Right atrium auricular region (tissue), 2 donors: ENCODE measurements at places on chromosomes 5 and 9. TPM values are rescaled to one million over a fixed set of nuclear protein-coding genes. Genes with fewer than 3 reads are reported as not detected.

DNA sequence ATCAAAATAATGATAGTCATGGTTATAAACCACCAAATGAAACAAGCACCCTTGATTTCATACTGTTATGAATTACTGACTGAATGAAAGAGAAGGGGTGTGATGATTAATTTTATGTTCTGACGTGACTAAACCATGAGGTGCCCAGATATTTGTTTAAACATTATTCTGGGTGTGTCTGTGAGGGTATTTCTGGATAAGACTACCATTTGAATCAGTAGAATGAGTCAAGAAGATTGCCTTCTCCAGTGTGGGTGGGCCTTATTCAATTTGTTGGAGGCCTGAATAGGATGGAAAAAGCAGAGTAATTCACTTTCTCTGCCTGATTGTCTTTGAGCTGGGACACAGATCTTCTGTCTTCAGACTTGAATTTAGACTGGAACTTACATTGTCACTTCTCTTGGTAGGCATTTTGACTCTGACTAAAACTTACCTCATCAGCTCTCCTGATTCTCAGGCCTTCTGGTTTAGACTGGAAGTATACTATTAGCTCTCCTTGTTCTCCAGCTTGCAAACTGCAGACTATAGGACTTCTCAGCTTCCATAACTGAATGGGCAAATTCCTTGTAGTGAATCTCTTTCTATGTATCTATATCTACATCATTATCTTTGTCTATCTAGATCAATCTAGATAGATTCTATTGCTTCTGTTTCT lies 321.9 kb upstream of the TARS1 start:
- DNase-seq = no peak

DNA sequence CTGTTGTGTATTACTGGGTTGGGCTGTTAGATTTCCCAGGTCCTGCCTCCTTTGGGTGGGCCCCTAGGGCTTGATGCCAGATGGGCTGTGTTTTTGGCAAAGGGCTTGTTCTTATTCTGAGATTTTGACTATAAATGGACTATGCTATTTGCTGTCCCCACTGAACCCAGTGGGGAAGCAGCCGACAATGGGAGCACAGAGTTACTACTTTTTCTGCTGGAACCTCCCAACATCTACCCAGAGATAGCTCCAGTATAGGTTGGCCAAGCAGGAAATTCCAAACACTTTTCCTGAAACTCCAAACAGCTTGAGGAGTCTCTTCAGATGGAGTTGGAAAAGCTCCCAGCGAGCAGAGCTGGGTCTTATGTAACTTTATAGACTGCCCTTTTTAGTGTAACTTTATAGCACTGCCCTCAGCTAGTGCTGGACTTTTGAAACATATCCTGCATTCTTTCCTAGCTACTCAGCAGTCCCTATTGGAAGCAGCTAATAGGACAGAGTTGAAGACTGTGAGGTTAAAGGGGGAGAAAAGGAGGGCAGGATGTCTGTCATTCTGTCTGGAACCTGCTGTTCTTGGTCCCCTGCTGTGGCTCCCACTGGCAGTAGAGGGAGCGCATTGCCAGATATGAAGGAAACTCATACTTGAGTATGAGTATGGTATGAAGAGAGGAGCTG lies 21.0 kb downstream of the RUSC2 start:
- peak; percentile 92 for DNase-seq

GABBR2 gene
- not detected for total RNA-seq

DNA sequence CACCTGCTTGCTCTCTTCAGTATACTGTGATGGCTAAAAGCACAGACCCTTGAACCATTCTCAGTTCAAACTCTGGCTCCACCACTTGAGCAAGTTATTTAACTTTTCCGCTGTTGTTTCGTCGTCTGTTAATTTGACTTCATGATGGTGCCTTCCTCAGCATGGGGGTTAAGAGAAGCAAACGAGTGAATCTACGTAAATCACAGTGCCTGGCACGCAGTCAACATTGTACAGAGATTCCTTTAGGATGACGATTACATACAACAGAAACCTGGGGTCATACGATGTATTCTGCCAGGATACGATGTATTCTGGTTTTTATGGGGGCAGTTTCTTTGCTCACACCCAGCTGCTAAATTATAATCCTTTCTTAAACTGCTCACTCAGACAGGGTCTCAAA lies 515.6 kb downstream of the CCDC171 start:
- no peak for DNase-seq

ELAVL2 gene
- not detected for total RNA-seq

LURAP1L gene
- 2.8 TPM for total RNA-seq

ELL2 gene
- 28.8 TPM for total RNA-seq

DNA sequence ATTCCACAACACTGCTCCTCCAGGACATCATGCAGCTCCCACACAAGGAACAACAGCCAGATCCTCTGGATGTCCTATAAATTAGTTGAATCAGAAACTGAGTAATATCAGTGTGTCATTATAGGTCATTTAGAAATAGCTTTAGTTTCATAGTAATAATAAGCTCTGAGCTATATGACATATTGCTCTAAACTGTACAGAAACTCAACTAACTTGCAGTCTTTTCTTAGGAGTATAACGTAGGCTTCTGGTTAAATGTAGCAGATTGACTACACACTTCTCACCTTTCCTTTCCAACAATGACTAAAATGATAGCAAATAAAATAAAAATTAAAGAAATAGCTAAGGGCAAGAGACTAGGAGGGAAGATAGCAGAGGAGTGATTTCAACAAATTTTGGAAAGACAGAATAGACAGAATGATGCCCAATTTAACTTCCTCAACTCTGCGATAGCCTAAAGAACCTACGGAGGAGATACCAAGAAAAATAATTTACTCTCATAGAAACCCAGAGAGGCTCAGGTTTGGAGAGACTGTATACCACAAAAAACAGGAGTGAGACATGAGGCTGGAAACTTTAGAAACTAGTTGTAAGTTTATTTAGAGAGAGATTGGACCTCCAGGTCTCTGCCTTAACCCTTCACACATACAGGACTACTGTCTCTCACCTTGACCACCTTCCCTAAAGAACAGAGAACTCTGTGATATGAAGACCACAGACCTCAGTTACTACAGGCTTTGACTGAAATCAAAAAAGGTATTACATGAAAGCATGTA lies 193.7 kb downstream of the TSSK1B start:
- no peak for DNase-seq

INSL6 gene
- not detected for total RNA-seq

DNA sequence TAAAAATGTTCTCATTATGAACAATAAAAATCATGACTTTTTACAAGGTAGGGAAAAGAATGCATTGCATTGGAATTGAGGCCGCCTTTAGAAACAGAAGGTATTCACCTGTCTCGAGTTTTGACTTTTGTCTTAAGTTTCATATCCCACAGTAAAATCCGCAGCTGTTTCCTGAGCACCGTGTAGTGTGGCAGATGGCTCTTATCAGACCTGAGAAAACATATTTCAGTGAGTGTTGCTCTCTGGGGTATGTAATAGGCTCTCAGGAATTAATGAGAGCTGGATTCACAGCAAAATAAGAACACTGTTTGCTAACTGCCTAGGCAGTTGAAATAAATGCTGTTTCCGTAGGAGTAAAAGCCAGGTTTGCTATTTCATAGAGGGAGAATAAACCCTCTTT lies 221.4 kb downstream of the CFAP90 start:
- DNase-seq = no peak

NR6A1 gene
- total RNA-seq = 2.6 TPM

- no peak for DNase-seq
These were observed 162.5 kb downstream of the CD180 start for GRCh38 chr5:67033880-67034651.

GRCh38 chr9:111965566-111966019 lies 69.0 kb downstream of the UGCG start:
- no peak for DNase-seq

DNA sequence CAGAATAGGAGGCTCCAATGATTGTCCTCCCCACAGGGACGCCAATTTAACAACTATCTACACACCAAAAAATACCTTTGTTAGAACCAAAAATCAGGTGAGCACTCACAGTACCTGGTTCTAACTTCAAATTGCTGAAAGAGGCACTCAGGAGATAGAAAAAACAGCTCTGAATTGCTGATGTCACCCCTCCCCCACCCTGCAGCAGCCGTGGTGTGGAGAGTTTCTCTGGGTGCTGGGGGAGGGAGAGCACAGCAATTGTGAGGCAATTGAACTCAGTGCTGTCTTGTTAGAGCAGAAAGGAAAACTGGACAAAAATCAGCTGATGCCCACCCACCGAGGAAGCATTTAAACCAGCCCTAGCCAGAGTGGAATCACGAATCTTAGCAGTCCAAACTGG lies 41.8 kb downstream of the TNFSF8 start:
- no peak for DNase-seq
